NCI-H1694 treated with DMSO at 0.1 percent for 48 hours (cell line): ENCODE measurements at places on chromosomes 16 and 17.

DNA sequence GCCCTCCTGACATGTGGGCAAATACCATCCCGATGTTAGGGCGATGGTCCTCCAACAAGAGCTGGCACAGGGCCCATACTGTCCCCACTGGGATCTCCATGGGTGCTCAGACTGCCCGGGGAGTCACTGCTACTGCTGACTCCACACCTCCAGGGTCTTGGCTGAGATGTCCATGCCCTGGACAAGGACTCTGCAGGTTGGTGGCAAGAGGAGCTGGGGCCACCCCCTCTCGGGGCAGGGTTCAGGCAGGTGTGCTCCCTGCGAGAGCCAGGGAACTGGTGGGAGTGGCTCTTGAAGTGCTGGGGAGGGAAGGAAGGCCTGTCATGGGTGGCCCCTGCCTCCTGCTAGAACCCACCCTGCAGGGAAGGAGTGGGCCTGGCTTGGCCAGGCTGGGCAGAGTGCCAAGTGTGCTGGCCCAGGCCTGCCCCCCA, 6.4 kb downstream of the CASKIN2 start:
- DNase-seq: no peak

DNA sequence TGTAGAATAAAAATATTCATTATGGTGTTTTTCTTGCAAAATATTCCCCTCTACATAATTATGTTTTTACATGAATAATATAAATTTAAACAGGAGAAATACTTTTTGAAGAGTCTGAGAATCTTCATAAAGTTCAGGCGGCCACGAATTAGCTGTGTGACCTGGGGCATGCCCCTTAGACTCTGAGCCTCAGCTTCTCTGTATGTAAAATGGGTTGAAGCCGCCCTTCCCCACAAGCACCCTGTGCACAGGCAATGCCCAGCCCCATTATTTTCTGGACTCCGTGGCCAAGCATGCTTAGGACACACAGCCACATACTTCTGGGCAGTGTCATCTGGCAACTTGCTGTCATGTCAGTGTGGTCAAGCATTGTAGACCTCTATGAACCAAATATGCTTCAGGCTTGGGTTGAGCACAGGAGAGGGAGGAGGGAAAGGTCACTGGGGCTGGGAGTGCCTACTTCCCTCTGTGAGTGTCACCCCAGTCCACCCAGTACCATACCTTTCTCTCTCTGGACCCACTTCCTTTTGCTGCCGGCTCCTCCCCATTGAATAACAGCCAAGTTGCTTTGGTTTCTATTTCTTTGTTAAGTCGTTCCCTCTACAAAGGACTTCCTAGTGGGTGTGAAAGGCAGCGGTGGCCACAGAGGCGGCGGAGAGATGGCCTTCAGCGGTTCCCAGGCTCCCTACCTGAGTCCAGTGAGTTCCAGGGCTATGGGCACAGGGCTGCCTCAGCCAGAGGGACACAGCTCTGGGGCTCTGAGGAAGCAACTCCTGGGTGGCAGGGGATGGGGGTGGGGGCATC, at the start of gene LGALS9:
Gene LGALS9 (plus strand): TSS at position 582 of the 804 bp plus-strand sequence. CDS start 78 bp downstream, at position 660.
- no peak for DNase-seq

GRCh38 chr16:85316944-85317343, 204.7 kb upstream of the CIBAR2 start:
- DNase-seq: no peak

DNA sequence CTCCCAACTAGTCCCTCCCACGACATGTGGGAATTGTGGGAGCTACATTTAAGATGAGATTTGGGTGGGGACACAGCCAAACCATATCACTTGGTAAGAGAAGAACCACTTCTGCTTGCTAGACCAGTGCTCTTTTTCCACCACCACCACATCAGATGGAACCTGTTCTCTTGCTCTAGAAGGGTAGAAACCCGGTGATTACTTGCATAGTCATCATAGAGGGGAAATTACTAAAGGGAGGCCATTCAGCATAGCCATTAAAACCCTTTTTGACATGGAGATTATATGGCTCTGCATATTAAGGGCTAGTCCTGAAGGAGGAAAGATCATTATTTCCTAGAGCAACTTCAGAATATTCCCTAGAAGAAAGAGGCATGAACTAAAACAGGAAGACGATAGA, 1188.0 kb downstream of the CDH11 start:
- no peak for DNase-seq

DNA sequence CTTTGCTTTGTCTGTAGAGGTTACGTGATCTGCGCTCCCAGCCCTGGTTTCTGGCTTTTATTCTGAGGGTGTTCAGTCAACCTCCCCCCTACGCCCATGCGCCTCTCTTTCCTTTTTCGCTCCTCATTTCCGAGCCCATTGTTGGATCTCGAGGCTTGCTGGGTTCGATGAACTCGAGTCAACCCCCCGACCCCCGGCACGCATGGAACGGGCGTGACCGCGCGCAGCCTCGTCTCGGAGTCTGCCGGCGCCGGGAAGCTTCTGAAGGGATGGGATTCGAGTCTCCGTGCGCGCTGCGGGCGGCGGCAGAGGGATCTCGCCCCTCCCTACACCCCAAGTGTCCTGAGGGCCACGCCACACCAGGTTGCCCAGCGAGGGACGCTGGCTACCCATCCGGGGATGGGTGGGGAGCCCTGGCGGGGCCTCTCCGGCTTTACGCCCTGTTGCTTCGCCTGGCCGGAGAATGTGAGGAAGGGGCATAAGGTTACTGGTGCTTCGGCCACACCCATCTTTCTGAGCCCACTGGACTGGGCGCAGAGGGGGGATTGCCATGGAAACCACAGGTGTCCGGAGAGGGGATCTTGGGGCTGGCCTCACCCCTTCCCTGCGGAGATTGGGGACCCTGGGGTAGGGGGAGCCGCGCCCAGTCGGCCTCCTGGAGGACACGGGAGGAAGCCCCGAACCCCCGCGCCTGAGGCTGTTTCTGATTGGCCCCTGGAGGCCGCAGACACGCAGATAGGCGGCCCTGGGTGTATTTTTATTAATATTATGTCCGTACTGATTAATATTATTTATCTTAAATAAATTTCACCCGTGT, 1.8 kb downstream of the MAPT start:
- no peak for DNase-seq

- DNase-seq: no peak
Measured at GRCh38 chr17:81057079-81057730, 22.3 kb downstream of the BAIAP2 start.

GRCh38 chr17:14299280-14300141, 1.4 kb upstream of the HS3ST3B1 start:
- no peak for DNase-seq
